Activated CD8-positive, alpha-beta memory T cell treated with anti-CD3 and anti-CD28 coated beads for 4 hours (primary cell): ENCODE measurements at places on chromosomes 4 and X.

- DNase-seq = no peak
Measured at GRCh38 chrX:92232182-92232581, 453.0 kb downstream of the PCDH11X start.

DNA sequence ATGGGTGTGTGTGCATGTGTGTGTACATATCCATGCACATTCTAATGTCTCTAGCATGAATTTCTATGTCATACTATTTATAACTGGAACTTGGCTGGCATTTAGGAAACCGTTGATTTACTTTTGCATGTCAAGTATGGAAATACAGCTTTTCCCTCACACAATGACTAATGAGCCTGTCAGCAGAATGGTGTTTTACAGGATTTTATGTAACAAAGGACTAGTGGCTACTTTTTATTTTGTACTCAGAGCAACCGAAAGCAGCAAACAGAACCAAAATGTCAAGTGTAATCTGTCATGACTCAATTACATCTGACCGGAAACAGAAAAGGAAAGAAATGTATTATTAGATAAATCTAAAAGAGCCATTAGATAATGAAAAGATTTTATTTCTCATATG is 1911.5 kb upstream of the AGA start:
- DNase-seq = no peak

GRCh38 chr4:73727685-73728084 is 12.7 kb upstream of the CXCL8 start:
- no peak for DNase-seq

DNA sequence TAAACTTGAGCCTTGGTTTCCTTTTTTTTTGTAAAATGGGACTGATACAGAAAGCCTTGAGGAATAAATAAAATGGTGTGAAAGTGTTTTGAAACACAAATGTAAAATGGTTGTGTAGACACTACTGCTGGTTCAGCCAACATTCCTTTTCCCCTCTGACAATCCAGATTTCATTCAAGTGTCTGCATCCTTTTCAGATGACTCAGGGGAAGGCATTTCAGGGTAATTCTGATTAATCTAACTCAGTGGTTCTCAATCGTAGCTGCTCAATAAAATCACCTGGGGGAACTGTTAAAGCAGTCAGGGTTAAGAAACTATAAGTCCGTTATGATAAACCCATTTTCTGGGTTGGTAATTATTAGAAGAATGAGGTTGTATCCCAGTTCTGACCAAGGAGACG is 4.6 kb downstream of the ARHGAP10 start:
- no peak for DNase-seq

- DNase-seq = no peak
Measured at GRCh38 chr4:105059337-105059736, 87.3 kb upstream of the TET2 start.

- no peak for DNase-seq
Measured at GRCh38 chr4:89218587-89218986, 89.0 kb downstream of the GPRIN3 start.

GRCh38 chr4:8205241-8205707 is 6.2 kb downstream of the SH3TC1 start:
- no peak for DNase-seq

DNA sequence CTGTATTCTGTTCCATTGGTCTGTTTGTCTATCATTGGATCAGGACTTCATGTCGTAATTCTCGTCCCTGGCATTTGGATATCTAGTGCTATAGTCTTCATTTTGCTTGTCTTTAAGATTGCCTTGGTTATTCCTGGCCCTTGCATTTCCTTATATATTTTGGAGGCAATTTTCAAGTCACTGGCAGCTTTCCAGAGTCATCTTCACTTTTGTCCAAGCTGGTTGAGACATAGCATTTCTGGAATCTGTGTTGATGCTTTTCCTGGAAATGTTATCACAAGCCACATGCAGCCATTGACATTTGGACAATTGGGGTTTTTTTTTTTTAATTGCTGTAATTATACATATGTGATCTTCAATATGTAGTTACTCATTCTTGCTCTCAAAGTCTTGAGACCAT is 45.2 kb upstream of the HGFAC start:
- DNase-seq = no peak

GRCh38 chr4:15396157-15396800 is 31.6 kb upstream of the C1QTNF7 start:
- DNase-seq = no peak

- DNase-seq = no peak
Measured at GRCh38 chrX:1012678-1013300, 199.7 kb downstream of the CRLF2 start.

DNA sequence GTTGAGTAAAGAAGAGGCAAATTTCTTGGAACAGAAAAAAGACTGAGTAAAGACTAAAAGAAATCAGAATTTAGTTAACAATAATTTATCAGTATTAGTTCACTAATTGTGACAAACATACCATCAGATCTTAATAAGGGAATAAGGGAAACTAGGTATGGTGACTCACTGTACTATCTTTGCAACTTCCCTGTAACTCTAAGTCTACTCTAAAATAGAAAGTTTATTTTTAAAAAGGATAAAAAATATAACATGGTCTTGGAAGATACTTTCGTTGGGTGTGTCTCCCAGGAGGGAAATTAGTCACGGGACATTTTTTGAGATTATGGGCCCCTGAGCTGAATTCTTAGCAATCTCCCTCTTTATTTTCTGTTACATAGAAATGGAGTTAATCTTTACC is 97.3 kb downstream of the EMCN start:
- DNase-seq = no peak

- DNase-seq = no peak
Measured at GRCh38 chr4:85707611-85708010, 232.7 kb downstream of the ARHGAP24 start.

DNA sequence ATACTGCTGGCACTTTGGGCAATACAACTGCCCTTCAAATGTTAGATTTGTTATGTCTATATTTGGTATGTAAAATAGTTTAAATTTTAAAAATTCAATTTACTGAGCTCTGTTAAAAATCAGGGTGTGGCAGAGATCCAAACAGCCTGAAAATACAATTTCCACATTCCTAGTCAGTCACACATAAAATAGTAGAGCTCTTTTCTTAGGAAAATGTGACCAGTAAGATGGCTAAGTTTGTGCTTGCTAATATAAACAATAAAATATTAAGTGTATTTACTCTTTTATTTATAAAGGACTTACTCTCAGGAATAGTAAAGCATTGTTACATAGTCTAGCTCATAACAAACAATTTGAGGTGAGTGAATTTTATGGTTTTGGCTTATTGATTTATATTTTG is 200.2 kb downstream of the DKK2 start:
- DNase-seq = no peak

DNA sequence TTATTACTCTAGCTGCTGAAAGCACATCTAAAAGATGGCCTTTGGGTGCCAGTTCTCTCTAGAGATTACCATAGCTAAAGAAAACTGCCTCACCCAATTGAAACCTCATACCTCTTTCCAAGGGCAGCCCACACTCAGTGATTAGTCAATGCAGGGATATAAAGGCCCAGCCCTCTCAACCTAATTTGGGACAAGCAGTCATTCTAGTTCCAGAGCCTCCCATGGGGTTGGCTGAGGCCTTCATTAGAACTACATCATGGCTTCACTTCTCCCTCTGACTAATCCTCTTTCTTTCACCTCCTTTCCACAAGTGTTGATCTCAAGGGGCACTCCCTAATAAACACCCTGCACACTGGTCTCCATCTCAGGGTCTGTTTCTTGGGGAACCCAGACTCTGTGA is 38.5 kb upstream of the C1GALT1C1 start:
- no peak for DNase-seq
